Vagina (tissue), 2 donors: ENCODE measurements at places on chromosomes 11 and 22.
A peak's percentile ranks its signal among the peaks of the same experiment; 100 is the strongest.

DNA sequence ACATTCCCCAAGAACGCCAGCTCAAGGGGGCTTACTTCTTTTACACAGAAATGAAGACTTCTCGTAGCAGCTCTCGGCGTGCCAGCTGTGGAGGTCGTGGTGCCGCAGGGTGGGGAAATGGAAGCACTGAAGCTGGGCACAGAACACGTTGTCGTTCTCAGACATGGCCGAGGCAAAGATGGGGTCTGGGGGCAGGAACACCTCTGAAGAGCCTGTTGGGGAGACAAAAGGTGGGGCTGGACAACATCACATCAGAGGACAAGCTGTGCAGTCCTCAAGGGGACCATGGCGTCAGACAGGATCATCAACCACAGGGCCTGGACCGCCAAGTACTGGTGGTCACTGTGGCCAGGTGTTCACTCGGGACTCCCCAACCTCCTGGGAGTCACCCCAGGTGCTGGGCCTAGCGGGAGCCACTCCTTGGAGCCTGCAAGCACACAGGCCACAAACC is 65.2 kb downstream of the DGCR2 start:
- no peak for DNase-seq

DNA sequence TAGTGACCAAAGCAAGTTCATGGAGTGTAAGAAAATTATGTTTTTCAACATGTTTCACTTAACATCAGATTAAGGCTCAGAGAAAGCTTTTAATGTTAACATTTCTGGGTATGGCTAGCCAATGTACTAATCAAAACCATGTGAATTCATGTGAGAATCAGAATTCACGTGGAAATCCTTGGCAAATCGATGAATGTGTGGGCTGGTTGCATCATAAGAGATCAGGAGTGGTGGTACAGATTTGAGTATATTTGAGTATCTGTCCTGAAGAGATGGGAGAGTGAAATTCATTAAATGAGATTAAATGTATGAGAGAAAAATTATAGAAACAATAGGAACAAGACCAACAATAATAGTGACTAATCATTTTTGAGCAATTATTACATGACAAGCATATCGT is 638.6 kb upstream of the ANO5 start:
- DNase-seq = no peak

DNA sequence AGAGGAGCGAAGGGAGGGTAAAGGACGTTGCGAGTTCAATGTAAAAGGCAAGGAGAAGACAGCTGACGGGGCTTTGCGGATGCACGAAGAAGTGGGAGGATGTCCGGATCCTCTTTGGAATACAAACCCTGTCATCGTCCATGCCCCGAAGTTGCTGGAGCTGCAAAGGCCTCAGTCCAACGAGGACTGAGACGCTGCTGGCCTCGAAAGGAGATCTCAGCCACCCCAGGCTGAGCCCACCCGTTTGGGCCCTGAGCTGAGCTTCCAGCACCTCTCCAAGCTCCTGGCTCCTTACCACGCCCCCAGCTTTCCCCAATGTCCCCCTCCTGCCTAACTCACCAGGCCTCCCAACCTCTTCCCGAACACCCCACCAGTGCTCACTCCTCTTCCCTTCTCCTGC is 46.1 kb upstream of the PHF21B start:
- DNase-seq = no peak

DNA sequence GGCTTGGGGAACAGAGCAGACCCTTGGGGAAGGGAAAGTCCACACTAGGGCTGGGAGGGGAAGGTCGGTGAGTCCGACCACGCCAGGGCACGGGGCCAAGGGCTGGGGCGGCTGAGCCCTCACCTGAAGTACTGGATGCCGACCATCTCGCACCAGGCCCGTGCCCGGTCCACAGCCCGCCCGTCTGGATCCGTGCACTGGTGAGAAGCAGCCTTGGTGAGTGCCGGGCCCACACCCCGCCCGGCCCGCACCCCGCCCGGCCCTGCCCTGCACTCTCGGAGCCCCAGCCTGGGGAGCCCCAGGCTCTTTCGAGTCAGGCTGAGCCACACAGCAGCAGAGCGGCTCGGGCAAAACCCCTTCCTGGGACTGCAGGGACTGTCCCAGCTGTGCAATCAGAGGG is 1.9 kb upstream of the BAIAP2L2 start:
- DNase-seq = no peak

DNA sequence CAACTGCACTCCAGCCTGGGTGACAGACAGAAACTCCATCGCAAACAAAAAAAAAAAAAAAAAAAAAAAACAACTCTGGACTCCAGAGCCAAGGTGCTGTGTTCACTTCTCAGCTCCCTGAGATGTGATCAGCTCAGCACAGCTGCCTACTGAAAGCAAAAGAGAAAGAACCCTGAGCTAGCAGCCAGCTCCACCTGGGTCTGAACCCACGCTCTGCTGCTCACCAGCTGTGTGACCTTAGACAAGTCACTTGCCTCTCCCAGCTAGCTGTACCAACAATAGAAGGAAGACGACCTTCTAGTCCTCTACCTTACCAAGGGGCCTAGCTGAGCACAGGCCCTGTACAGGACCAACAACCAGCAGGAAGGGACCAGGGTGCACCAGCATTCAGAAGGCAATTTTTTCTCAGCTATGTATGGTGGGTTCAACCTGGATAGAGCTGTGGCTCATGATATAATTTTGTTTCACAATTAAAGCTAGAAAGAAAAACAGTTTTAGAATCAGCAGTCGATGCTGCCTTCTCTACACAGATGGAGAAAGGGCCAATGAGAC is 3.8 kb downstream of the DGCR2 start:
- DNase-seq = no peak

DNA sequence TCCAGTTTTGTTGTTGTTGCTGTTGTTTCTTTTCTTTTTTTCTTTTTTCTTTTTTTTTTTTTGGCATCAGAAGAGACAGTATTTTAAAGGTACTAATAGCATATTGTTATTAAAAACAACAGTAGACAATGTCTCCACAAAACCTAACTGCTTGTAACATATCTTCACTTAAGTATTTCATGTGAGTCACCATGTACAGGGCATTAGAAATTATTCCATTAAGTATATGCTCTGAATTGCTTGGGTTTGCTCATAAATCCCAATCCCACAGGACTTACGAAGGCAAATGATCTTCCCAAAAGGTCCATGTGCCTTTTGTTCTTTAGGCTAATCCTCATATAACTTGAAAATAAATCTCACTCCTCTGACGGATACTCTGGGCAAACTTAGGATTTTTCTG is 35.9 kb downstream of the MAP6 start:
- no peak for DNase-seq

- DNase-seq = no peak
Observed at GRCh38 chr22:46576556-46577367, 39.3 kb upstream of the CELSR1 start.

DNA sequence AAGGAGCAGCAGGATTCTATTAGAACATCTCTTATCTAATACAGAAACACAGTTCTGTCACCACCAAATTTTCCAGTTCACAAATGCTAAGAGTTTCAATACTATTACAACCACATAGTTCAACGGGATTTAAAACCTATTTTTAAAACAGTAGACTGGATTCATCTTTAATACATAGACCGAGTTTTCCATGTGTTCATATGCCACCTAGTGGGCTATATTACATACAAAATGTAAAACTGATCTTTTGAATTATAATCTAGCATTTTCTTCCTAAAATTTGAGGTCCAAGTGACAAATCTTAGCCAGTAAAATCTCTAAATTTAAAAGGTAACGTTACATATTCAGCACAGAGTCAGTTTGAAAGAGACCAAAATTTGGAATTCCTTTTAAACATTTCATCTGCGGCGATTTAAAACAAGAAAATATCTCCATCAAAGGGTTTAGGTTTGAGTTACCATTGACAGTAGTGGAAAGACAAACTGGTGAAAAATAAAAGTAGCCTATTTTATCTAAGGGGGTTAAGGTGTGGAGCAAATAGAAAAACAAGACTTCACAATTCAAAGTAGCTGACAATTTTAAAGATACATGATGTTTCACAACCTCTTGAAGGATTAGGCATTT is 269.3 kb upstream of the MPPED2 start:
- DNase-seq = no peak

- no peak for DNase-seq
Observed at GRCh38 chr11:121932646-121933185, 183.3 kb downstream of the BLID start.

GRCh38 chr11:19869466-19869865 is 156.8 kb downstream of the NAV2 start:
- no peak for DNase-seq

GRCh38 chr22:32569956-32570355 is 95.3 kb downstream of the FBXO7 start:
- DNase-seq = no peak

- DNase-seq = no peak
Observed at GRCh38 chr22:23053912-23054530, 16.3 kb upstream of the GNAZ start.

GRCh38 chr11:89420981-89421380 is 70.2 kb downstream of the NOX4 start:
- DNase-seq = no peak

DNA sequence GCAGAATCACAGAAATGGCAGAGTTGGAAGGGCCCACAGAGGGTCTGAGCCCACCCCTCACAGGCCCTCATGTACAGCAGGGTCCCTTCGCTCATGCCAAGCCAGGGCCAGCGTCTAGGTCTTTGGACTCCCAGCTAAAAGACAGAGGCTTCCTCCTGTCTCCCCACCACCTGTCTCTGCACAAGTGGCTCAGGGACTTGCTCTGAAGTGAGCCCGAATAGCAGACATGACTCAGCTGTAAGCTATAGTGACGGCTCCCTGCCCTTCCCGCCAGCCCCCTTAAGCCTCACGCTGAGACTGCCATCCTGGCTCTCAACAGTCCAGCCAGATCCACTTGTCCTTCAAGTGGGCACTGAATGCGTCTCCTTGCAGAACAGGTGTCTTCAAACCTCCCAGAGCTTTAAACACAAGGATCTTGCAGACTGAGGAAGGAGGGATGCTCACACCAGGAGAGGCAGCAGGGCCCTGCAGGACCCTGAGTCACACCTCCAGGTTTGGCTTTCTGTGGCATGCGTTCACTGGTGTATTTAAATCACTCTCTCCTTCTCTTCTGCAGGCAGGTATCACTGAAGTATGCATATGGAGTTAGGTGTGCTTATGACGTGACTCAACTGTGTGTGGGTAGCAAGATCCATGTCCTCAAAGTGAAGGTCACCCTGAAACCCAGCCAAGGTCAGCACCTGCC is 154.9 kb downstream of the CACNA1I start:
- peak; percentile 79 for DNase-seq

DNA sequence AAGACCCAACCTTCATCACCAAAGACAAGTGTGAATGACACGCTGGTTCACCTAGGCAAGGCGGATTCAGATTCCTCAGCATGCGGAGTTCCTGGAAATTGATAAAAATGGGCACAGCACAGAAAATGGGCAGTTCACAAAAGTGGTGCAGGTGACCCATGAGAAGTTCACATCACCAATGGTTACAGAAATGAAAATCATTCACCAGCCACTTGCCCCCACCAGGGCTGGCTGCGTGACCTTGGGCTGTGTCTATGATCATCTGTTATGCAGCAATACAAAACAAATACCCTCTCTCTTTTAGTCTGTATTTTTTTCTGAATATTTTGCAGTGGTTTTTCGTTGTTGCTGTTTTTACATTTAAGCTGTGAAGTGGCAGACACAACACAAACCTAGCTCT is 415.9 kb downstream of the TBC1D22A start:
- DNase-seq = no peak

GRCh38 chr11:3101921-3102640 is 44.9 kb upstream of the CARS1 start:
- DNase-seq = peak; percentile 84

DNA sequence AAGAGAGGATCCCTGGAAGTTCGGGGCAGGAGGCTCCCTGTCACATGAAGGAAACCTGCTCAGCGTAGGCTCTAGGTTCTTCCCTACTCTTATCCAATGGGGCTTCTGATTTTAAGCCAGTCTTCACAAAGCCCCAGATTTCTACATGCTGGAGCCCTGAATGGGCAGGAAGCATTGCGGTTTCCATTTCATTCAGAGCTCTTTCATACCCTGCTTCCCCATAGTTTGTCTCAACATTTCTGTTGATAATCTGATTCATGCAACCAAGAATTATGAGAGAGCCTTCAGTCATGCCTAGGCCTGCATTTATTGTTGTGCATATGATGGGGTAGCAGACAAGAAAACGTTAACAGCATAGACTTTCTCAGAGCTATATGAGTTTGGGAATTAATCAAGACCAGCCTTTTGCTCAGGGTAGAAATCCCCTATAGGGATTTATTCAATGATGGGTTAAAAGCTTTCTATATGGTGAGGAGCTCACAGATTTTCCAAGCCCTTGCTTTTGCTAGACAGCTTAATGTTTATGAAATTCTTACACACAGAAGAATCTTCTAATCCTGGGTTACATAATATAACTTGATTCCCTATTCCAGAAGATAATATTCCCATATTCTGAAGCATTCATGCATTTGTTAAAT is 15.9 kb downstream of the OR51B4 start:
- DNase-seq = no peak

DNA sequence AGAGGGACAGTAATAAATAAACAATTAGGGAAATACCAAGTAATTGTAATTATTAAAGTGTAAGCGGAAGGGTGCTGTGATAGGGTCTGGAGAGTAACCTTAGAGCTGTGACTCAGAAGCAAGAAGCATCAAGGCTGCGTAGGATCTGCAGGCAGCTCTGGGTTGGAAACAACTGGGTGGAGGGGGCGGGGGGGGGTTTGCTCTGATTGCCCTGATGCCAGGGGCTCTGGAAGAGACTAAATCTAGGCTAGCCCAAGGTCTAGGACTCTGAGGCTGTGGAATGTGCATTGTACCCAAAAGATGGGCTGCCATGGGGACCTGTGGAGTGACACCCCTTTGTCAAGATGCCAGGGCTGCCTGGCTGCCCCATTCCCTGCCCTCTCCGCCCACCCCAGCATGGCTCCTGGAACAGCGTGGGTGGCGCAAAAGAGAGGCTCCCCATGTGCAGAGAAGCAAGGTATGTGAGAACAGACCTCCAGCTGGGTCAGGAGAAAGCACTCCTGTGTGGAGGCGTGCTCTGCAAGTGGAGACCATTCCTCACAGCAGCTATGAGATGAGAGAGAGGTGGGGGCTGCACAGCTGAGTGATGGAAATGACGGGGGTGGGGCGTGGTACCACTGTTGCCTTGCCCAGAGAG is 101.1 kb upstream of the CRYBB3 start:
- DNase-seq = no peak
